ENCODE measurements at places on chromosomes 4 and X.
A peak's percentile ranks its signal among the peaks of the same experiment; 100 is the strongest.

DNA sequence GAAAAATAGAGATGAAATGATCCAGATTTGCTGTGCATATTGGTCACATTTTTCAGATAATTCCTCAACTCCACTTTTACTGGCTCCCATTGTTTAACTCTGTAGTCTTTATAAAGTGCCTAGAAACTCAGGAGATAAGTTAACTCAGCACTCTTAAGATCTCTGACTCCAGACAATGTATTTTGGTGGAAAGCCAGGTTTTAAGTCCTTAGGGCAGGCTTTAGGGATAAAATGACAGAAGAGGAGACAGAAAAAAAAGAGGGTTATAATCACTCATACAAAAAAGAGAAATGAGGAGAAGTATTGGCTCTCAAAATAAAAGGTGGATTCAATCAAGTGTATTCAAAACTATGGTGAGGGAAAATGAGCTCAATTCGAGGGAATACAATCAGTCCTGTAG, 674.8 kb upstream of the INTU start:
- no peak for DNase-seq

DNA sequence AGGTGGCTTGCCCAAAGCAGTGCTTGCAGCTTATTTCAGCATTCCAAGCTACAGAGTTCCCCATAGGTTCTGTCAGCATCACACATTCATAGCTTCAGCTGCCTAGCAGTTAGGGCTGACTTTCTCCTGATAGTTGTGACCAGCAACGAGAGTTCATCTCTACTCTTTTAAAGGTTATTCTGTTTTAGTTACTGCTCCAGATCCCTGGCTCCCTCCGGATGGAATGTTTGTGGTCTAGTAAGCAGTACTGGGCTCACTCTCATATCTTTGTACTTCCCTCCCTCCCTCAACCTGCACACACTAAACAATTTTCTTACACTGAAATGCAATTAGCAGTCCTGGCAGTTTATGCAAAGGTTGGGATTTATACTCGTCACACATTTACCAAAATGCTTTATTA, 43.9 kb downstream of the PTTG2 start:
- DNase-seq: peak; percentile 4

GRCh38 chr4:83503974-83504373, 19.1 kb upstream of the ABRAXAS1 start:
- DNase-seq: no peak

DNA sequence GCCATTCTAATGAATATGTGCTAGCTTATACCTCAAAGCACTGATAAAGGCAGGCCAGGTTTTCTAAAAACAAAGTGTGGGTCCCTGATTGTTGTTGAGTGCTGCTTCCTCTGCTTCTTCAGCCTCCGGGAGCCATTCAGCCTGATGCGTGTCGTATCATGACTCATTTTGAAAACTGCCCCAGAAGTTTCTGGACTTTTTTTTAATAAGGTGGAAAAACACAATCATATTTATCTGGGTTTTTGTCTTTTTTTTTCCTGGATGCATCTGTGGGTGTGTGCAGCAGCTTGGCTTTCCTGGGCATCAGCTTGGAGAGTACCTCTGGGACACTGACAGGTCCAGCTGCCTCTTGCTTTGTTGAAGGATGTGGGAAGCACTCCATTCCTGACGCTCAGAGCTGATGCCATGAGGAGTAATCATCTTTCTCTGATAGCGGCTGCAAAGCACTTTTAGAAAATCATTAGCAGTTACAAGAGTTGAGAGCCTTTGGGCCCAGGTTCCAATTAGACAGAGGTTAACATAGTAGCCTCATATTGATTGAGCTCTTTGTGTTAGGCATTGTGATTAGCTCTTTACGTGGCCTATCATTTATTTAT, 66.9 kb downstream of the PARM1 start:
- no peak for DNase-seq

GRCh38 chr4:6732441-6733357, 16.7 kb downstream of the BLOC1S4 start:
- peak; percentile 90 for DNase-seq

GRCh38 chrX:17030580-17031270, 84.3 kb downstream of the REPS2 start:
- no peak for DNase-seq

GRCh38 chr4:138891631-138892031, 124.0 kb upstream of the NOCT start:
- no peak for DNase-seq

DNA sequence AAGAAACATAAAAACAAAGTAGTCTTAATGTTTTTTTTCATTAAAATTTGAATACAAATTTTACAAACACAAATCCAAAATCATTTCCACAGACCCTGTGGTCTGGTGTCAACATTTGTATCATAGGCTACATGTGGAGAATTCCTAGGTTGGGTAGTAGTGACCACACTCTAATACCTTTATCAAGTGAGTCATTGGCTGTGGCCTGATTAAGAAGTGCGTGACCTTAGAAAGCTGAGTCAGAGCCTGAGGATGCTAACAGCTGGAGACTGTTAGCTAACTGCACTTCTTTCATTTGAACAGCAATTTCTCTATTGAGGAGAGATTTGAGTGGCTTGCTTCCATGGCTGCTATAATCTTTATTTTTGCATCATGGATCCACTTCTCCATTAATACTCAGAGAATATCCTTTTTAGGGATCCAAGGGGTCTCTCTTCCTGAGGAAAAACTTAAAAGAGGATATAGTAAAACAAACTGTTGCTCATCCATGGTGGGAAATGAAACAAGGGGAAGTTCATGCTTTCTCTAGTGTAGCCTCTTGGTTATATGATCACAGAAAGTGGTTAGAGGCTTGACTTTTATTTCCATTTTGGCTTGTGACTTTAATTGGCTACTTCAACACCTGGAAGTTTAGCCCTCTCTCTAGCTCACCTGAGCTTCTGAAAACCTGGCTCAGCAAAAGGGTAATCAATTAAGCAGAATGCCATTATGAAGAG, 335.8 kb downstream of the PABPC4L start:
- DNase-seq: peak; percentile 90

GRCh38 chr4:105548483-105548882, 3.9 kb upstream of the ARHGEF38 start:
- no peak for DNase-seq

GRCh38 chrX:27987862-27988646, 6.8 kb upstream of the DCAF8L1 start:
- no peak for DNase-seq

DNA sequence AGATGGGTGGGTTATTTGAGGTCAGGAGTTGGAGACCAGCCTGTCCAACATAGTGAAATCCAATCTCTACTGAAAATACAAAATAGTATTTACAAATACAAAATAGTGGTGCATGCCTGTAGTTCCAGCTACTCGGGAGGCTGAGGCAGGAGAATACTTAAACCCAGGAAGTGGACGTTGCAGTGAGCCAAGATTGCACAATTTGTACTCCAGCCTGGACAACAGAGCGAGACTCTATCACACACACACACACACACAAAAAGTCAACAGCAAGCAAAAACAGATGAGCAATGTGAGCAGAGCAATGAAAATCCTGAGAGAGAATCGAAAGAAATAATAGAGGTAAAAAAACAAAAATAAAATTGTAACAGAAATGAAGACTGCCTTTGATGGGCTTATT, 168.8 kb downstream of the PCDH18 start:
- no peak for DNase-seq

GRCh38 chr4:99028187-99028586, 32.7 kb downstream of the METAP1 start:
- peak; percentile 12 for DNase-seq

DNA sequence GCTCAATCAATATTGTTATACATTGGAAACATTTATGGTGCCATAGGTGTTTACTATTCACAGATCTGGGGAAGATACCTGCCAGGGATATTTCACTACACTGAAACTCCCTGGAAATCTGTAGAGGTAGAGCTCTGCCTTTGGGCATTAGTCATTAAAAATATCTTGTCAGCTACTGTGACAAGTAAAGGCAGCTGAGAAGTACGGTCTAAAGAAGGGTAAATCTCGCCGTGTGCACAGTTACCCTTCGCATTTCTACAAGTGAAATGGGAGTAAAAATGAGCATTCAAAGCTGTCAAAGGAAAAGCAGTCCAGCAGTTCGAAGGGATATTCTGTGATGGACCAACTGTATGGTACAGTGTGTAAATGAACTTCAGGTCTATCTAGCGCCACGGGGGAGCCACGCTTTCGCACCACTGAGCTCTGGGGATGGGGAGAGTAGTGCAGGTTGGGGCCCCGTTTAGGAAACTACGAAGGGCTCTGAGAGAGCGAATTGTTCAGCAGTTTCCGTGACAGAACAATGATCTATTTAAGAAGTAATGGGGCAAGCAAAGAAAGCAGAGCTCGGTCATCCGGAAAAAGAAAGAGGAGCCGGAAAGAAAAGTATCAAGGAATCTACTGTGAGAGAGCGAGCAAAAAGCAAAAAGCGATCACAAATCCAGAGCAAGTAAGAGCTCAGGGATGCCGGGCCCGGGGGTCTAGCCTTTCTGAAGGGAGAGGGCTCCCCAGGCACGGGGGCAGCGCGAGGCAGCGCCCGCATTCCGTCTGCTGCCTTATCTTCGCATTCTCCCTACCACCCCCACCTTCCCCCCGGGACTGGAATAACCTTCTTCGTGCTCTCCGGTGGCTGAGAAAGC, 646 bp downstream of the TIGD4 start:
- peak; percentile 69 for DNase-seq

- no peak for DNase-seq
Measured at GRCh38 chr4:24912252-24913118, at the start of gene CCDC149. Gene CCDC149, minus strand, starts transcription at chr4:24913042. Its CDS starts 178 bp downstream, at chr4:24912864.

GRCh38 chrX:119488749-119489148, 20.5 kb downstream of the SLC25A5 start:
- peak; percentile 55 for DNase-seq

DNA sequence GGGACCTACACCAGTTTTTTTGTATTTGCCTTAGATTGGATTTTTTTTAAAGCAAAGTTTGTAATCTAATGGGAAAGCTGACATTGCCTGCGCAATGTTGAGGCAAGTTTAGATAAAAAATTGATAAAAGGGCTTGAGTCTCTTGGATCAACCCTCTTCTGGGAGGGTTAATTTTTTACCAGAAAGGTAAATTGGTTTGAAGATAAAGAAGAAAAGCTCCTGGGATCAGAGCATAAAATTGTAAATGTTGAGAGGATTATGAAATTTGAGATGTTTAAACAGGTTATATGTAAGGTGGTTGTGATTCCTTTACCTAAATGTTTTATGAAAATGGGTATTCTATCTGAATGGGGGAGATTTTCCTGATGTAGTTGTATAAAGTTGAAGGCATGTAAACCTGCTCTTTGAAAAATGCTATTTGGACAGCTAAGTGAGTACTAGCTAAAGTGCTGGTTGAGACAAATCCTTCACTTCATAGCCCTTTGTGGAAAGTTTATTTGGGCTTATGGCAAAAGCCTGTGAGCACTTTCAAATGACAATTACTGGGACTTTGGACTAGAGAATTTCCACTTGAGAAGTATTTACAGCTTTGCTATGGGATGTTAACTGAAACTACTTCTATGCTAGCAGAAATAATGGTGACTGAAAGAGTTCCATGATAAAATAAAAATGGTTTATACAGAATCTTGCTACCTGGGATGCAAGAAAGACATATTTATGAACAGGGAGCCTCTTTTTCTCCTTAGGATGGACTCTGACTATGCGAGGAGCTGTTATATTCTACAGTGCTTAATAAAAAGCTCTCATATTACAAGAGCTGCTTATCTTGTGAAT, 56.2 kb downstream of the UGT2B10 start:
- peak; percentile 24 for DNase-seq

DNA sequence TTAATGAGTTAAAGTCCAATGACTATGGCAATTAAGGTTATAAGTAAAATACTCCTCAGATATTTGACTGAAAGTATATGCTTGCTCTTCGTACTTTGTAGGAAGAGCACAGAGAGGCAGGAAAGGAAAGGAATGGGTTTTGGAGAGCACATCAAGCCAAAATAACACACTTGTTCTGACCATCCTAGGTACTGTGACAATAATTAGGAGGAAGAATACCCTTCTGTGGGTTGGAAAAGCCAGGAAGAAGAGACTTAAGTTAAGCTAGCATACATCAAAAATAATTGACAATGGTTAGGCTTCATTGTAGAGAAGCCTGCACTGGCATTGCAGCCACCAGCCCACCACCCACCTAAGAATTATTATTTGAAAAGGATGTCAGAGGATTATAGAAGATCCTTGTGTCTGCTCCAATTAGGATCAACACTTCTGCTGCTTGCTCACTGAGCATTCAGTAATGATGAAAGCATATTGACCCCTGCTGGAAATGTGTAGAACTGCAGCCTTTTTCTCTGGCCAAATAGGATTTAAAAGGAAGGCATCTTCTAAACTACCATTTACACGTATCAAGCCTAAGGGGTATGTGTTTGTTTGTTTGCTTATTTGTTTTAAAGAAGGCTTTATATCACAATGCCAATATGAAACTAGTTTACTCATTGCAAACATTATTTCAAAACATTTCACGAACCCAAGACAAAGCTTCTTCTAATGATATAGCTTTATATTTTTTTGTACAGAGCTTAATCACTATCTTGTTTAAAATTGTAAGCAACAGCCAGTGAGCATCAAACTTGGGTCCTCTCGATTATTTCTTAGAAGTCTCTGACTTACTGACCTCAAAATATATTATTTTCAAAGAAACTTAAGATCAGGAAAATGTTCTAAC, 286.2 kb upstream of the TET2 start:
- DNase-seq: peak; percentile 88

DNA sequence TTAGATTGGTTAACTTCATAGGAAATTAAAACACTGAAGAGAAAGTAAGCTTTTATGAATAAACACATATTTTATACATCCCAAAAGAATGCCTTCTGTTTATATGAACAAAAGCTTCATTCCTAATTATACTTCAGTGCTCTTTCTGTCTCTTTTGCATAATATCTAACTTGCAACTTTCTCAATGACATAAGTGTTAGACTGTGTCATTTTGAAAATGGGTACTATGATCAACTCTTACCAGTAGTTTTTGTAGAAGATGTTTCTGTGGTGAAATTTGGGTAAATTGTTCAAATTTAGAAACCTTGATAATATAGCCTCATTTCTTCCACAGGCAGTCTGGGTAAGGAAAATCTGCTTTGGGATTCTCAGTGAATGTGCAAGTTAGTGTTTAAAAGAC, 991.4 kb downstream of the CCSER1 start:
- no peak for DNase-seq
